Activated CD4-positive, alpha-beta T cell treated with anti-CD3 and anti-CD28 coated beads for 36 hours (primary cell): ENCODE measurements at places on chromosomes 5 and 9.
A peak's percentile ranks its signal among the peaks of the same experiment; 100 is the strongest.

DNA sequence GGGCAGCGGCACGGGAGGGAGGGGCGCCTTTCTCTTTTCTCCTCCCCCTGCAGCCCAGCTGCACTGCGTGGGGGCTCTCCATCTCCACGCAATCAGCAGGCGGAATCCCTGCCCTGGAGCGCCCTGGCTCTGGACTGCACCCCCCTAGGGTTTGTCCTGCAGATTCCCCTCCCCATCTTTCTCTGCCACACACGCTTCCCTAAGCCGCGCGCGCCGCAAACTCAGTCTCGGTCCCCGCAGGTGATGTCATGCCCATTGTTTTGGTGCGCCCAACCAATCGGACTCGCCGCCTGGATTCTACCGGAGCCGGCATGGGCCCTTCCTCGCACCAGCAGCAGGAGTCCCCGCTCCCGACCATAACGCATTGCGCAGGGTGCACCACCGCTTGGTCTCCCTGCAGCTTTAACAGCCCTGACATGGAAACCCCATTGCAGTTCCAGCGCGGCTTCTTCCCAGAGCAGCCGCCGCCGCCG, at the start of gene KCNN2:
TSS of gene KCNN2 (plus strand) at position 347 of the 473 bp plus-strand sequence. CDS start at position 417, 70 bp downstream.
- peaks cover 38% of the 10 kb centered on the region for H3K27me3 ChIP-seq
- peak; percentile 49 for DNase-seq
- no peaks in the 10 kb centered on the region for H3K36me3 ChIP-seq
- H3K4me3 ChIP-seq: peak within 1 kb of the TSS; percentile 50
- H3K4me1 ChIP-seq: peaks cover 4% of the 10 kb centered on the region

DNA sequence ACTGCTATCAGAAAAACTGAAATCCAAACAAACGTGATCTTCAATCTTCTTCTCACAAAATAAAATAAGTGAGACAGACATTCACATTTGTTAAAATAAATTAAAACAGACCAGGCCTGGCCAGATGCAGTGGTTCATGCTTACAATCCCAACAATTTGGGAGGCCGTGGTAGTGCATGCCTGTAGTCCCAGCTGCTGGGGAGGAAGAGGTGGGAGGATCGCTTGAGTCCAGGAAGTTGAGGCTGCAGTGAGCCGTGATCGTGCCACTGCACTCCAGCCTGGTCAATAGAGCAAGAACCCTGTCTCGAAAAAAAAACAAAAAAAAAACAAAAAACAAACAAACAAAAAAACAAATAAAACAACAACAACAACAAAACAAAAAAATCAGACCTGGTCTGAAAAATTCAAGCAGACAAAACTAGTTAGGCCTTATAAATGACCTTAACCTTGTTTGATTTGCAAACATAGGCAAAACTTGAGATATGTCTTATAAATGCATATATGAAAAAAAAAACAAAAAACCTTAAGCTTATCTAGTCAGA, 10.8 kb downstream of the MAPKAP1 start:
- H3K4me1 ChIP-seq: peaks cover 34% of the 10 kb centered on the region
- peaks cover 13% of the 10 kb centered on the region for H3K36me3 ChIP-seq
- DNase-seq: no peak
- no peak overlapping the region for H3K4me3 ChIP-seq

- no peaks in the 10 kb centered on the region for H3K27me3 ChIP-seq
- H3K4me3 ChIP-seq: no peak overlapping the region
- H3K36me3 ChIP-seq: peaks cover 73% of the 10 kb centered on the region
- peak; percentile 10 for DNase-seq
- no peaks in the 10 kb centered on the region for H3K4me1 ChIP-seq
- no peak overlapping the region for H3K27ac ChIP-seq
These were observed 48.2 kb downstream of the CDK5RAP2 start for GRCh38 chr9:120531683-120532300.

DNA sequence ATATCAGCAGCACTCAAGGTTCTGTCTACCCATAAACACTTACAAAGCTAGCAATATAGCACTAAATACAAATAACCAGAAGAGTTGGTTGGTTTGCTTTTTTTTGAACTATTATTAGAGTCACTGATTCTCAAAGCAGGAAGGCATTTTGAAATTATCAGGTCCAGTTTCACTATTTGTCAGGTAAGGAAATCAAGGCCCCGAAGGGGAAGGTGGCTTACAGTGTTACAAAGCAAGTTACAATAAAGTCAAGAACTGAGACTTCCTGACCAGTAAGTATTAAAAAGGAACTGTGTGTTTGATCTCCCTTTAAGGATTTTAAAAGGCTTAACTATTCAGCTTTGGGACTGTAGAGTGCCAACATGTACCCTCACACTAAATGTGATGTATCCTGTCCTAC, 10.8 kb downstream of the C5orf15 start:
- no peaks in the 10 kb centered on the region for H3K27me3 ChIP-seq
- peaks cover 30% of the 10 kb centered on the region for H3K4me1 ChIP-seq
- H3K27ac ChIP-seq: peak overlapping the region; percentile 59
- H3K4me3 ChIP-seq: no peak overlapping the region
- no peak for DNase-seq
